ENCODE measurements at places on chromosomes 2 and 18.

- no peak for DNase-seq
These were observed 1067.4 kb upstream of the DDX18 start for GRCh38 chr2:116747103-116747502.

- no peak for DNase-seq
These were observed 885.0 kb downstream of the SLC4A3 start for GRCh38 chr2:220512419-220512818.

GRCh38 chr2:180472133-180472532 is 465.0 kb upstream of the CWC22 start:
- DNase-seq: no peak

DNA sequence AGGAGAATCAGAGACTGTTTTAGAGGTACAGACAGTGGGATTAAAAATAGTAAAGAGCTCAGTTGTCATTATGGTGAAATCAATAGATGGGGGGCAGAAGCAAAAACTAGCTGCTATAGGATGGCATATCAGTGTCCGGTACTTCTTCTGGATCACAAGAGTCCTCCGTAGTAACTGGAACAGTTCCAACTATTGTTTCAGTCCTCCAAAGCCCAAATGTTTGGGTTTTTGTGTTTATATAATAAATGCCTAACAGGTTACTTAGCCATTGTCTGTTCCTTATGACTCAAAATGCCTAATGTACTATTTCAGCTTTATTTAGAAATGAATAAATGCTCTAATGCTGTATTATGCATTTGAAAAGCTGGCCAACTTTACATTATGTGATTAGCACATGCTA is 401.2 kb downstream of the PTH2R start:
- DNase-seq: no peak

DNA sequence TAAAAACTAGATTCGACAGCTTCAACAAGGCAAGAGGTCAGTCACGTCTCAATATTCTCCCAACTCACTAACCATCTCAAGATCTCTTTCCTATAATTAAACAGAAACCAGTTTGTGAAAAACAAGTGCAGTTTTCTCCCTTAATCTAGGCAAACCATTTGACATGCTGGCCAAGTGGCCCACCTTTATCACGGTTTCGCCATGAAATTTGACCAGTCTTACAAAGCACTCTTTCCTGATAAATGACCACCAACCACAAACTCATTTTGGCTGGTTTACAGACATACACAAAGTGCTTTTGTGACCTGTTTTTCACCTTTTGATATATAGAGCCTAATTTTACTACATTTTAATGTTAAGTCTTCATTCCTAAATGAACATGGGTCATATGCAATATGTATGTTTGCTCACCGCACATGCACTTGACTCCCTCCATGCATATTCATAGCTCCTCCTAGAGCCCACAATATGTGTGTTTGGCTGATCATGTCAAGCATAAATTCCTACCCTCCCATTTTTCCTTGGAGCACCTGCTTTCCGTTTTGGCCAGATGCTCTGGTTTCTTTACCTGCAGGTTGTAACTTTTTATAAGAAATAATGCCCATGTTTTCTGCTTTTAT is 385.1 kb downstream of the RAD51AP2 start:
- no peak for DNase-seq

- DNase-seq: no peak
These were observed 3.4 kb downstream of the VSNL1 start for GRCh38 chr2:17543848-17544247.

GRCh38 chr2:3300224-3300995 is 77.2 kb downstream of the EIPR1 start:
- no peak for DNase-seq

DNA sequence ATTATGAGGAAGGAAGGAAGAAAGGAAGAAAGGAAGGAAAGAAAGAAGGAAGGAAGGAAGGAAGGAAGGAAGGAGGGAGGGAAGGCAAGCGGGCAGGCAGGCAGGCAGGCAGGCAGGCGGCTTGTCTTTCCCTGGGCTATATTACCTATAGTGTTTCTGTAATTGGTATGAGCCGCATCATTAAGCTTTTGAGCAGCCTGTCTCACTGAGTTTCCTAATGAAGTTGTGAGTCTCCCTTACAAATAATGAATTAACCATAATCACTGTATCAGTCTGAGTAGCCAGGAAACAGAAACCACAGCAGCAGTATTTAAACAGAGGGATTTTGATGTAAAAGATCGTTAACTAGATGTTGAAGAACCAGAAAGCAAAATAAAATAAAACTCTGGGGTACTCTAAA is 11.8 kb upstream of the SULT1C3 start:
- DNase-seq: no peak

GRCh38 chr2:172554352-172555271 is 1.3 kb upstream of the PDK1 start:
- DNase-seq: no peak

GRCh38 chr2:30505500-30506180 is 58.6 kb downstream of the LCLAT1 start:
- no peak for DNase-seq

- DNase-seq: no peak
These were observed 6.1 kb upstream of the PAX3 start for GRCh38 chr2:222304737-222305515.

DNA sequence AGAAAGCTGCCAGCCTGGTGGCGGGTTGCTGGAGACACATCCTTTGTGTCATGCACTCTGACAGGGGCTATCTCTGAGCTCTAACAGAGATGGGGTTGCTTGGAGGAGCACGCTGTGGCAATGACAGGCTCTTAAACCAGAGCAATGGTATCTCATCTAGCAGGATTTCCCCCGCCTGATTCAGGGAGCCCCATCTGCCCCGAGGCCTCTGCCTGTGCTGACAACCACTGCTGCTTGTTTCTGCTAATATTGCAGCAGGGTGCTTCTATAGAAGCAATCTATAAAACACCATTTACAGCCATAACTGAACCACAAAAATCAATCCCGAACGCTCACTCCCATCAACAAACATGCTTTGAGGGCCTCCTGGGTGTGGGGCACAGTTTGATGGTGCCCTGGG is 12.8 kb upstream of the DNPEP start:
- no peak for DNase-seq

DNA sequence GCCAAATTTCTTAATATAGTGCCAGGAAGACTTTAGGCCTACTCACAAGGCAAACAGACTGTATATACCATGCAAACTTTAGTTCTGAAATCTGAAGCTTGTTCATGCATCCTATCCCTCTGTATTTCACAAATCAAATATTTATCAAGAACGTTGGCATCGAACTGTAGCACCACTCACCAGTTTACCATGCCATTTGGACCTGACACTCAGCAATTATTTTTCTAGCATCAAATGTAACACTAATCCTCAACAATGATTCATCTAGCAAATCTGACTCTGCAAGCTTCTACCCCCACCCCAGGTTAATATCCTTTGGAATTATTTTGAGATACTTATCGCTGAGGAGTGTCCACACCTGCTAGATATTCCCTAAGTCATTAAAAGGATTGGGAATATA is 1506.6 kb downstream of the LRP1B start:
- DNase-seq: no peak

DNA sequence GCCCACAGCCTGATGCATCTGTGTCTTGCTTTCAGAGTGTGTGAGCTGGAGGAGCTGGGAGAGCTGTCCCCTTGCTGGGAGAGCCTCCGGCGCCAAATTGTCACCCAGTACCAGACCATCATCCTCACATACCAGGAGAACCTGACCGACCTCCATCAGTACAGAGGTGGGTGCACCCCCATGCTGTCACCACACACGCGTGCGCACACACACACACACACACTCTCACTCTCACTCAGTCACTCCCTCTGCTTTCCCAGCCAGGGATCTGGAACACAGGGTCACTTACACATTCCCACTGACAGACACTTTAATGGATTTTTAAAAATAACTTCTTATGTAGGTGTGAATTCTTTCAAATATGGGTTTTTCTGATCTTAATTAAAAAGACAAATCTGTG is 64.5 kb downstream of the COA5 start:
- DNase-seq: no peak

- DNase-seq: no peak
These were observed 6.8 kb downstream of the COLEC11 start for GRCh38 chr2:3601561-3602271.

DNA sequence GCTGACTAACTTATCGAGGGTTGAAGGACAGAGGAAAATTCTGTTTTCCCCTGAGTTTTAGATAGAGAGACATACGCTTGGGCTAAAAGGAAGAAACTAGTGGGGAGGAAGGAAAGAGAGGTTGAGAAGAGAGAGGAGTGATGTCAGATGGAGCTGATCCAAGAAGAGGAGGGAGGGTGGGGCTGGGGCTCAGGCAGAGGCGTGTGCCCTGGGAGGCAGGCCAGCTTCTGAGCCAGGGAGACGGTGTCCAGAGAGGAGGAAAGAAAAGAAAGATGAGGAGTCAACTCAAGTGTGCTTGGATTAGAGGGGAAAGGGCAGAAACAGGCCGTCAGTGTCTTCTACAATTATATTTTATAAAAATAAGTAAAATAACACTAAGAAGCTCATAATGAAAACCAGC is 56.2 kb downstream of the EMILIN2 start:
- DNase-seq: no peak

- DNase-seq: no peak
These were observed 77.4 kb upstream of the LDLRAD4 start for GRCh38 chr18:13141209-13141608.

DNA sequence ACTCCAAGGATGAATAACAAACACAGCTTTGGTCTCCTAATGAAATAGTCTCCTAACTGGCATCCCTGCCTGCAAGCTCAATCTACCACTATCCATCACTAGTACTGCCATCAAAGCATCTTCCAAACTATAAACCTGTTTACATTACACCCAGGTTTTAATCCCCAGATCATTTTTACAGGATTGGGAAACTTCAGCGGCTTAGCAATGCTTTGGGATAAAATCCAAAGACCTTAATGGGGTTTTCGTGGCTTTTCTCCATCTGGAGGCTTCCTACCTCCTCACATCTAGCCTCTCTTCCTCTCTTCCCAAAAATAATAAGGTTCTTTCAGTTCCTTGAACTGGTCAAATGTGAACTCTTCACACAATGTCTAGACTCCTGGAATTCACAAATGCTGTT is 92.2 kb upstream of the SETBP1 start:
- no peak for DNase-seq

- no peak for DNase-seq
These were observed 794.2 kb upstream of the NXPH2 start for GRCh38 chr2:139574371-139574770.

GRCh38 chr2:61537277-61537949 is 743 bp downstream of the XPO1 start:
- DNase-seq: peak; percentile 51

- no peak for DNase-seq
These were observed 154.1 kb downstream of the SMAD7 start for GRCh38 chr18:48796491-48797205.

DNA sequence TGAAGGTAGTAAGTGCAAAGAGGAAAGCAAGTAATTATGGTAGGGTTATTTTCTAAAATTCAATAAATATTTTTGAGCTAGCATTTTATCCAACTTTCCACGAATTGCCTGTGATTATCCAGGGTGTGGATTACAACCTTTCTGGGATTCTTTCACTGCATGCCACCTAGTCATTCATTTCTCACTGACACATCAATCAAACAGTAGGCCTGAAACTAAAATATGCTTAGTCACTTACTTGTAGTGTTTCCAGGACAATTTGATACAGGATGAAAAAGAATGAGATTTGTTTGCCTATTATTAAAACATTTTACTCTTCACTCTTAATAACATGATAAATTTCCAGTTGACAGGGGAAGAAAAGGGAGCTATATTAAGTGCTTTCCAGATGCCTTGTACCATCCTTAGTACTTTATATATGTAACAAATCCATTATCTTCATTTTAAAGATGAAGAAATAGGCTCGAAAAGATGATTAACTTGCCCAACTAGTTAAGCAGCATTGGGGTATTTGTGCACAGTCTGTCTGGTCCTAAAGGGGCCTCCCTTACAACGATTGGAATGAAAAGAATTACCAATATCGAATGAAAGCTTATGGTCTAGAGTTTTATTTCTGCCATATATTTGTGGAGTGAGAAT is 70.4 kb downstream of the KCTD1 start:
- DNase-seq: no peak

DNA sequence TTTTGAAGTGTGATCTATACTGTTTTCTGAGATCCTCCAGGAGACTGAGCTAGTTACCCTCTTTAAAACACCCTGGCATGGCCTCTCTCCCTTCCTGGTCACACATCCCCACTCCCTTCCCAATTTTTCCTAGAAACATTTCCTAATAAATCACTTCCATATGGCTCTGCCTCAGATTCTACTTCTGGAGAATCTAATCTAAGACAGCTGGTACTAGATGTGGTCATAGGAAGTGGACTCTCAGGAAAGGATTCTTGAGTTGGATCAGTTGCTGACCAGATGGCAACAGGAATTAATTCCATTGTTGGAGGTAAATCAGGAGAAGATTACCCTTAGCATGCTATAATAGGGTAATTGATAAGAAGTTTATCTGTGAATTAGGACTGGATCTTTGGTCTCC is 310.5 kb downstream of the SATB2 start:
- no peak for DNase-seq

GRCh38 chr2:9699139-9700108 is 68.6 kb upstream of the YWHAQ start:
- DNase-seq: no peak

DNA sequence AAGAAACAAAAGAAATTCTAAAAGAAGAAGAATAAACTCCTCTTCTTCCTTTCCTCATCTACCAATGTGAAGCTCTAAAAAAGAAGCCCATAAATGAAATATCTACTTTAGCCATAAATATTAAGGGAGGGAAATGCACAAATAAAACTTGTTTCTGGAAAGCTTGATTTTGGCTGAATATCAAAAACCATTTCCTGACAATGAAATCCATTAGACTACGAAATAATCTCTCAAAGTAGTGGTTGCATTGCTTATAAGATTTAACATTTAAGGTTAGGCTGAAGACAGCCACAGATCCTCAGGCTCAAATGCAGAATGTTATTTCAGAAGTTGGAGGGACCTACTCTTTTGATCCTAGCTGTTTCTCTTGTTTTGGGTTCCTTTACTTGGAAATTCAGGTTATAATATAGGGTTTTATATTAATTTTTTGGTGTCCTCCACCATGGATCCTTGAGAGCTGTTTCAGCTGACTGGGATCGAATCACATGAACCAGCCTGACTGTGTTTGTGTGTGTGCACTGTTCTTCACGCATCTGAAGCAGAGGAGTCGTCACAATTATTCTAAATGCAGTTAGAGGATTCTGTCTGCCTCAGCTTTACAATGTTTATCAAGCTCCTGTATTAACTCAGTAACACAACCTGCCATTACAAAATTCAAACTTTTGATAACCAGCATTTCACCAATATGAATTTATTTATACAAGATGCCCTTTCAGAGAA is 474.8 kb downstream of the ARHGAP15 start:
- DNase-seq: no peak

DNA sequence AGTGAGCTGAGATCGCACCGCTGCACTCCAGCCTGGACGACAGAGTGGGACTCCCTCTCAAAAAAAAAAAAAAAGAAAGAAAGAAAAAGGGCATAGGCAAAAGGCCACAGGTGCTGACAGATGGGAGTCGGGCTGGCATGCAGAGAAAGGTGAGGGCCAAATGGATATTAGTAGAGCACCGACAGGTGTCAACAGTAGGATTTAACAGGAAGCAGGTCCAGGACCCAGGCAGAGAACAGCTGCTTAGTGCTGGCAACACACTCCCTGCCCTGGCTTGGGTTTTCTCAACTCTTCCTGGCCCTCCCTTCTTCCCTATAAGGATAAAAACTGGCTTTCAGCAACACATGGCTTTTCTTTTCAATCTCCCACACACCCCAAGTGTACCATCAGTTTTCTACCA is 84.9 kb downstream of the MRO start:
- DNase-seq: no peak

Measured in stimulated activated CD4-positive, alpha-beta T cell treated with anti-CD3 and anti-CD28 coated beads, Interleukin-2, amount 100 ng/mL, for 4 hours (primary cell).